ENCODE measurements at places on chromosomes 5 and 9.

- DNase-seq: no peak
These were observed 66.3 kb upstream of the TMEM215 start for GRCh38 chr9:32716955-32717543.

DNA sequence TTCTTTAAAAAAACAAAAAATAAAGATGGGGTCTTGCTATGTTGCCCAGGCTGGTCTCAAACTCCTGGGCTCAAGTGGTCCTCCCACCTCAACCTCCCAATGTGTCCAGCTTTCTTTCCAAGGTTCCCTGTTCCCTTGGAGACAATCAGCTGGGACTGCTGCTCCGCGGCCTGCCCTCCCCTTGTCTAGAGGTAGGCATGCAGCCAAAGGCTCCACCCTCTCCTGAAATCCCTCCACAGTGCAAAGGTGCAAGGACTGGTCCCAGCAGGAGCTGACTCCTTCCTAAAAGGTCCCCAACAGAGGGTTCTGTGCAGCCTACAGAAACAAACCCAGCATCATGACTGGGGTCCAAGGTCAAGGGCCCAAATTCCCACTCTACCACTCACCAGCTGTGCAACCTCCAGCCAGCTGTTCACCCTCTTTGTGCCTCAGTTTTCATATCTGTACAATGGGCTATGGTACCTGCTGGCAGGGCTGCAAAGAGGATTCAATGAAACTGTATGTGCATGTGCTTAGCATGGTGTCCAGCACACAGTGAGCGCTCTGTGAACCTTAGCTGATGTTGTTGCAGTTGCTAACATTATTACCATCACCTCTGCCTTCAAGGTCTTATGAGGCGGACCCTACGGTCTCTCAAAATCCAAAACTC, 47.5 kb downstream of the BARX1 start:
- DNase-seq: no peak

DNA sequence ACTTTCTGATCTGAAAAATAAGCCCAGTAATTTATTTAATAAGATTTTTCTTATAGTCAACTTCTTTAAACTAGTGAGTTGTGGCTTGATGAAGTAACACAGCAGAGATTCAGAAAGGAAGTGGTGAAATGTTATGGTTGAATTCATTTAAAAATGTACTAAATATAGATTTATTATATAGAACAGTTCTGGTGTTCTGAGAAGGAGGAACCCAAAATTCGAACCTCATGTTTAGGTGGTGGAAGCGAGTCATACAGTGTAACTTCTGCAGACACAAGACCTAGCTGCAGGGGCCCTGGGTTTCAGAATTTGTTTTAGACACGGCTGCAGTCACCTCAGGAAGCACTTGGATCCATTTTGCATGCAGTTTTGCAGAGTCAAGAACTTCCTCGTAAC, 188.2 kb downstream of the TRIO start:
- DNase-seq: no peak

- no peak for DNase-seq
These were observed 122.5 kb downstream of the NPR3 start for GRCh38 chr5:32833663-32834062.

DNA sequence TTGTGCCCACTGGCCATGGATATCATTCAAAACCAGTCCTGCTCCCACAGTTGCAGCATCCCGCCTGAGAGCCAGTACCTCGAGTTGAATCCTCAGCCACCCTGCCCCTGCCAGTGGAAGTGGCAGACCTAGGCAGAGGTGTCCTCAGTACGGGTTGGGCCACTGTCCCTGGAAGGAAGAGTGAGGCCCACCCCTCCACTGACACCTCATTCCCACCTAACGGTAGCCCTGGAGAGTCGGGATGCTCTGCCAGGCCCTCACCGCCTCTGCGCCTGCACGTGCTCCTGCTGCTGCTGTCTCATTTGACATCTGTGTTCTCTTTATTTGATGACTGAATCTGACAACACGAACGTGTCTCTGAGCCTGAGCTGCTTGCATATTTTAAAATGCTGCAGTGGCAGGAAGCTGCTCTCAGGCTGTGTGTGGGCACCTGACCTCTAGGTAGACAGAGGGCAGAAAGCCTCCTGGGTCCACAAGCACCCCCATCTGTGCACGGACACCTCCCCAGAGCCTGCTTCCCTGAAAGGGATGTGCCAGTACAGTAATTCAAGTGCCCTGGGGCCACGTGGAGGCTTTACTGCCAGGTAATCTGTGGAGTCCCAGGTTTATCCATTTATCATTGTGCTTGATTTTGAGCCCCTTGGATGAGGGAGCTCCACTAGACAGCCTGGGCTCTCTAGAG, 194.7 kb downstream of the CACNA1B start:
- no peak for DNase-seq
